ENCODE measurements at places on chromosomes 13 and 19.

- DNase-seq, result no peak
Observed at GRCh38 chr19:43690890-43691289, 20.9 kb upstream of the PLAUR start.

DNA sequence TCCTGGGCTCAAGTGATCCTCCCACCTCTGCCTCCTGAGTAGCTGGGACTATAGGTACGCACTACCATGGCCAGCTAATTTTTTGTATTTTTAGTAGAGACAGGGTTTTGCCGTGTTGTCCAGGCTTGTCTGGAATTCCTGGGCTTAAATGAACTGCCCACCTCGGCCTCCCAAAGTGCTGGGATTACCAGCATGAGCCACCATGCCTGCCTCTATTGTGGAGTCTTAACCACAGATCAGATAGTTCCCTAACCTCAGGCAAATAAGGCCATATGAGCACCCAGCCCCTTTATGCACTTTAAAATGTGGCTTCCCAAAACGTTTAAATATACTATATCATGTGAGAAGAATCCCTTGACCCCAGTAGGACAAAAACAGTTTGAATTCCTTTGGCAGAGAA, 16.4 kb downstream of the CNMD start:
- no peak for DNase-seq

GRCh38 chr13:64540976-64541375, 2689.2 kb downstream of the PCDH9 start:
- no peak for DNase-seq

DNA sequence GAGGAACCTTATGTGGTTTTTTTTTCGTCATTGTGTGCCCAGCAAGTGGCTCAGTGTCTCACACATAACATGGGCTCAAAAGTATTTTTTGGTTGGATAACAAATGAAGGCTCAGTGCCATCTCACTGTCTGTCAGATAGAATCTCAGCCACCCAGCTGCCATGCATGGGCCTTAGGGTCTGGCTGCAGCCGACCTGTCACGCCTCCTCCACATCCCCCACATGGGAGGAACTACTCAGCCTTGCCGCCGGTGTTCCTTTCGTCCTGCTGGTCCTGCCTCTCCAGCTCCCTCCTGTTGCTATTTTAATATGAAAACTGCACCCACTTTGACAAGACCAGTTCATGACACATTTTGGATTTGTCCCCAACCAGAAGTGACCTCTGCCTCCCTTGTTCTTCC, 121.2 kb downstream of the SHISA2 start:
- no peak for DNase-seq

- no peak for DNase-seq
Observed at GRCh38 chr19:18659281-18660050, 22.6 kb downstream of the KLHL26 start.

DNA sequence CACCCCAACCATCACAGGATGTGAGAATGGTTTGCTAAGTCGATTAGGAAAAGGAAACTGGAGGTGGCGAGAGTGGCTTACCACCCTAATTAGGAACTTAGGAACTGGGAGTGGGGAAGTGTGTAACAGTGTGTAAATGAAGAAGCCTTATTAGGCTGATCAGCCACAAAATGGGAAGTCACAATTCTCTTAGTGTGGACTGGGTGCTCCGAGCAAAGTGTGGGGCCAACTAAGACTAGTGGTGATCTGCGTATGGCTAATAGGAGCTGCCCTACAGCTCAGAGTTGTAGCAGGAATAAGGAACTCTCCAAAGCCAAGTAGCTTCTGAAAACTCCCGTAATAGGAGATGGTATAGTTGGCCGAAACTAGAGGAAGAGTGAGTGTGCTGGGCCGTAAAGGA, 7.6 kb downstream of the SIGLEC11 start:
- DNase-seq, result no peak

GRCh38 chr19:46841458-46842083, 9.1 kb downstream of the AP2S1 start:
- no peak for DNase-seq

GRCh38 chr13:108315991-108316390, 46.5 kb downstream of the TNFSF13B start:
- DNase-seq, result no peak

DNA sequence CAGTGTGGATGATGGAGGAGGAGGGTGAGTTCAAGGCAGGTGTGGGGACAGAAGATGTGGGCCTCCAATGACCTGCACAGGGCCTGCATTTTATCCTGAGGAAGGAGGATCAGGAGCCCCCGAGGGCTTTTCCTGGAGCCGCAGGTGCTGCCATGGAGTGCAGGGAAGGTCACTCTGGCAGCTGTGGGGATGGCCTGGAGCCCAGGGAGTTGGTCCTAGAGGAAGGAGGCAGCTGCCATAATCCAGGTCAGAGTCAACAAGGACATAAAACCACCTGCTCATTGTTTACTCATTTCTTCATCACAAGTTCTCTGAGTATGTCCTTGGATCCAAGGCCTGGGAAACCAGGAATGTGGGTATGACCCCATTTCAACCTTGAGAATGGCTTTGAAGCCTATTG, 87.2 kb downstream of the SCGB2B2 start:
- no peak for DNase-seq

GRCh38 chr13:69324090-69324886, 783.3 kb upstream of the ATXN8OS start:
- peak; percentile 8 for DNase-seq

DNA sequence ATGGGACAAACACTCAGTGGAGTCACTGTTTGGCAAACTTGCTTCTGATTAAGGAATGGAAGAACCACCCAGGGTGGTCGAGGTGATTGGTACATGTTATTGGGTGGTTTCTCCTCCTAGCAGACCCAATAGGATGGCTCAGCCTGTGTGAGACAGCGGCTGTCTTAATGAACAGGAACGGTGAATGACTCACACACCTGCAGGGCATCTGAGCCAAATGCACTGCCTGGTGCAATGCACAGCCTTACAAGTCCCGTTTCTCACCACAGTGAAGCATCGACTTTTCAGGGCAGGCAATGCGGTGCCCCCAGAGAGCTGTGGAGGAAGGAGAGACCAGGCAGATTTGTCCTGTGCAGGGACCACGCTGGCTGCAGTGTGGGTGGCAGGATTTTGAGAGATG, 238.5 kb downstream of the FGF9 start:
- DNase-seq, result peak; percentile 57

GRCh38 chr13:70483599-70484276, 375.5 kb upstream of the KLHL1 start:
- no peak for DNase-seq

DNA sequence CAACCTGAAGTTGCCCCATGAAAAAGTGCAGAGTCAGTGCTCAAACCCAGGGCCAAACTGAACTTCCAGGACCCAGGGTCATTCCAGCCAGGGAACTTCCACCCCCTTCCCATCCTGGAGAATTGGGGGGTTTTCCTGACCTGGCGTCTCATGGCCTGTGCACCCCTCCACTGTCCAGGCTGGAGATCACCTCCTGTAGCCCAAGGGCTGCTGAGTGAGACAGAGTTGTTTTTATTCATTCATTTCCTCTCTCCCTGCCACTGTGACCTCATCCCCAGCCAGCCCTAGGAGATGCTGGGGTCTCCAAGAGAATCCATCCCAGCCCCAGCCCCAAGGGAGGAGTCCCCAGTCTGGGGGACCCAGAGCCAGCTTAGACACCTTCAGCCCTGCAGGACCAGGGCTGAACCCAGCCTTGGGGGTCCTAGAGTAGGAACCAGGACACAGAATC, 4.2 kb downstream of the FCHO1 start:
- DNase-seq, result no peak

- peak; percentile 4 for DNase-seq
Observed at GRCh38 chr19:56748378-56748777, 76.8 kb upstream of the ZNF835 start.

DNA sequence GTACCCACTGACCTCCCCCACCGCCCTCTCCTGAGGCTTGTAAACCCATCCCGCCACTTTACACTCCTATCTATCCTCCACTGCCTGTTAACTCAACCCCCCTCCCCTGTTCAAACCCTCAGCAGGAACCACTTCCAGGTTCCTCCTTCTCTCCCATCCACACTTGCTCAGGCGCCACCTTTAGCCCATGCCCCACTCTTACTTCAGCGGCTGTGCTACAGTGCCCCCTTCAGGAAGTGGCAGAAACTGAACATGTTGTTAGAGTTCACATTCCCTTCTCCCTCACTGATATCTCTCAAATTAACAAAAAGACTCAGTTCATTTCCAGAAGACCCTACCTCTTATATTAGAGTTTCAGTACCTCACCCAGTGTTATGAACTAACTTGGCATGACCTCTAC, 49.4 kb downstream of the ZNF91 start:
- no peak for DNase-seq

DNA sequence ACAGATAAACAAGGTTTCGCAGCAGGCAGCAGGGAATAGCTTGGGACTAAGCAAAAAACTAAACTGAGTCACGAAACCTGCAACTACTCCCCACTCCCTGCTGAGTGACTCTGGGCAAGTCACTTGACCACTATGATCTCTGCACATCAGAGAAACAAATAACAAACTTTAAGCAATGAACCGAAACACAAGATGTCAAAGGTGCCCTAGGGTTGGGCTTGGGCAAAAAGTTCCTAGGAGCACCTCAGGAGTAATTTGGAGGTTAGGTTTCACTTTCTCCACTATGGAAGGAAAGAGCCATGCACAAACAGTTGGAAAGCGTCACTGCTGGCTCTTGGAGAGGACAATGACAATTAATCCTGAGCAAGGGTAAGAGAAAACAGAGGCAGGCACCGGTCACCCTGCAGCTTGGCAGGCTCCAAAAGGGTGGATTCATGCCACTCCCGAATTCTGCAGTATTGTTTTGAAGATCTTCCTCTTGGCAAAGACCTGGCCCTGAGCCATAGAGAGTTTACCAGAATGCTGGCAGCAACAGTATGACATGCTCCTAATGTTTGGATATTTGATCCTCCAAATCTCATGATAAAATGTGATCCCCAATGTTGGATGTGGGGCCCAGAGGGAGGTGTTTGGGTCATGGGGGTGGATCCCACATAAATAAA, 60.3 kb downstream of the CRYL1 start:
- DNase-seq, result peak; percentile 45

- DNase-seq, result no peak
Observed at GRCh38 chr13:98467263-98467985, 109.5 kb downstream of the STK24 start.

GRCh38 chr19:6970443-6970842, 50.8 kb downstream of the MBD3L2B start:
- no peak for DNase-seq

GRCh38 chr13:49315756-49316482, 68.2 kb downstream of the CDADC1 start:
- DNase-seq, result no peak

DNA sequence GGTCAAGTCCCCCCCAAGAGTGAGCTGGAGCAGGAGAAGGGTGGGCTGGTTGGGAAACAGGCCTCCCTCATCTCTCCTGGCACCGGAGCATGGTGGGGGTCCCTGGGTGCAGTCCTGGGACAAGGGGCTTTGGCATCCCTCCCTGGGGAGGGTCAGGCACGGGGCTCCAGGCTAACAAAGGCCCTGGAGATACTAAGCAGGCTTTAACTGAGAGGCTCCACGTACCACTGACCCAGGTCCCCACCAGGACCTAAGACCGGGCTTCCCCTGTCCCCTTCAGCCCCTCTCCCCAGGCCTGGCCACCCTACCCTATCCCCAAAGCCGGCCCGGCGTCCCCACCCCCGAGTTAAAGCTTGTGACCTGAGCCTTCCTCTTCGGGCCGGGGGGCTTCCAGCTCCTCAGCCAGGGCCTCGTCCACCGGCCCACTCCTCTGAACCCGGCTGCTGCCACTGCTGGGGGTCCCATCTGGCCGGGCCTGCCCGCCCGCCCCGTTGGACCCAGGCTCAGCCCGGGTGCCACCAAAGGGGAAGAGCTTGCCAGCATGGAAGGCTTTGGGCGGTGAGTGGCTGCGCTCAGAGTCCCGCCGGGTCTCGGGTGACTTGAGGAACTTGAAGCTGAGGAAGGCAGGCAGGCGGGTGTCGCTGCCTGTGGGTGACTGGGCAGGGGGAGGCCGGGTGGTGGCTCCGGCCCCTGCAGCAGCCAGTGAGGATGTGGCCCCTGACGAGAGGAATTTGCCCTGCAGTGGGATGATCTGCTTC, 10.1 kb downstream of the ANO8 start:
- DNase-seq, result no peak

DNA sequence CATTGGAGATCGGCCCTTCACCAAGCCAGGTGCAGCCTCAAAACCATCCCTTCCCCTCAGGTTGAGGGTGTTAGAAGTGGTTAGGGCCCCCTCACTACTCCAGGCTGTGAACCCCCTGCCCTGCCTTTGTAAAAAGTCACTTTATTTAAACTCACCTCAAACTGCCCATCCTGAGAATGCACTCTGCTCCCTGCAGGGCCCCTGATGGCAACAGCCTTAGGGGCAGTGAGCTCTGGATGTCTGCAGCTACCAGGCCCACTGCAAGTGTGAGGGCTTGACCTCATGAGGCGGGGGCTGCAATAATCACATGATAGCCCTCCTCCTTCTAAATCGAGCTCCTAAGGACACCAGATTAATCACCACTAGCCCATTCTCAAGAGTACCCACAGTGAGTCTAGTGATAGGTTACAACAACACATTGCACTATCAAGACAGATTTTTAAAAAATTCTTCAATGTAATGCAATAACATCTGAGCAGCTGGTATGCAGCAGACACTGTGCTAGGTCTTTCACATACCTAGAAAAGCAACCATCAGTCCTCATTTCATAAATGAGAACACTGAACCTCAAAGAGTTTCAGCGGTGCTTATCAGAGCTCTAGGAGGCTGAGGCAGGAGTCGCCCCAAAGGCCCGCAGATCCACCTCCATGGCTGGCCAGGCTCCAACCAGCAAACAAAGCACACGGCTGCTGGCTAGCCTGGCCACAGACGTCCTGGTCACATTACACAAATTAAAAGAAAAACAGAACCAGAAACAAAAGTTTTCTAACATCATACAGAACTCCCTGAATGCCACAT, 26.0 kb downstream of the SLC7A1 start:
- DNase-seq, result no peak

GRCh38 chr19:46394402-46394797, 19.0 kb downstream of the CCDC8 start:
- no peak for DNase-seq

- DNase-seq, result no peak
Observed at GRCh38 chr19:28301463-28301862, 911.5 kb downstream of the UQCRFS1 start.

GRCh38 chr19:1495799-1496713, 5.1 kb downstream of the REEP6 start:
- DNase-seq, result peak; percentile 44

Data from bronchial epithelial cell (primary cell).